ENCODE measurements at places on chromosomes 16 and 17. TPM values are rescaled to one million over a fixed set of nuclear protein-coding genes. Genes with fewer than 3 reads are reported as not detected.

MYH8 gene
- polyA plus RNA-seq: not detected

DNA sequence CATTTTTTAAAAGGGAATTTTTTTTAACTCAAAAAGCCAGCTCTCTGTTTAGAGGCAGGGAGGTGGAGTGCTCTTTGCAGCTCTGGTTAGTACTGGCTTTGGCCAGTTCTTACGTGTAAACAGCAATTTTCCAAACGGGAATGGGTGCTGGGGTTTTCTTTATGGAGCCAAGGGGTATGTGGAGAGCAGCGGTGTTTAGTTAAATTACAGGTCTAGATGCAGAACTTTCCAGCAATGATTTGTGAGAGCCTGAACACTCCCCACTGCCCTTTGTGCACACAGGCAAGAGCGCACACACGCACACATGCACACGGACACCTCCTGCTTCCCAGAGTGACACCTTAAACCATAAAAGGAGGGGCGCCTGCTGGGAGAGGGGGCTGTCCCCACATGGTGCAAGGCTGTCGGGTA is 140.2 kb downstream of the MSI2 start:
- H3K36me3 ChIP-seq: no peaks in the 10 kb centered on the region
- H3K27ac ChIP-seq: no peak overlapping the region
- no peak overlapping the region for H3K4me3 ChIP-seq
- H3K27me3 ChIP-seq: no peaks in the 10 kb centered on the region
- peak; percentile 35 for DNase-seq
- peaks cover 2% of the 10 kb centered on the region for H3K4me1 ChIP-seq

DNA sequence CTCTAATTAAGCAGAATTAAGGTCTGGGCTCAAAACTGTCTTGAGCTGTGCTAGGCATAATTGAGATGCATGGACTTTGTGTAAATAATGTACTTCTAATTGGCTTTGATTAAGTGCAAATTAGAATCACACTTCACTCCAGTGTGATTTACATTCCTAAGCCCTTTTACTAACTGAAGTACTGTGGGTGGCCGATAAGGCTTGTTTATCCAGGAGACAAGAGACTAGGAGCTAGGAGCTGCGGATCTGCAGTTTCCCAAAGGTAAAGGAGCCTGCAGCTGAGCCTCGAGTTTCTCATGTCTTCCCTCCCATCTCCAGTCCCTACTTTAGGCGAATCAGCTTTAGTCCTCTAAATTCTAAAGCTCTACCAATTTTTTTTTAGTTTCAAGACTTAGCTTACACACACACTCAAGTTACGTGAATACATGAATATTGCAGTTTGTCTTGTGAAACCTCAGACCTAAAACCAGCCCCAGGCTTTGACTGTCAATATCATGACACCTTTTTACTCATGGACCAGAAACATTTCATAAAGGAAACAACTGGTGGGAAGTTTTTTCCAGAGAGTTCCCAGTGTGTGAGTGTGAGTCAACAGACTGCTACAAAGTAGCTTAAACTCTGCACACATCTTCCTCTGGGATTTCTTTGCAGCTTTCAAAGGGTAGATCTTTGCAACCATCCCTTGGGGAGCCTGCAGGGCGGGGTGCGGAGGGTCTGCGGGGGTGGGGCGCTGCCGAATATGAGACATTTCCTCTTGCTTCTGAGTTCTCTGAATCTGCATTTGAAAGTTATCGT is 113.9 kb upstream of the TBX2 start:
- peaks cover 3% of the 10 kb centered on the region for H3K4me1 ChIP-seq
- no peak for DNase-seq
- no peaks in the 10 kb centered on the region for H3K27me3 ChIP-seq
- no peak overlapping the region for H3K4me3 ChIP-seq
- H3K27ac ChIP-seq: no peak overlapping the region

GRCh38 chr16:27287051-27287811 is 18.7 kb upstream of the NSMCE1 start:
- H3K27ac ChIP-seq: no peak overlapping the region
- no peak for DNase-seq
- H3K4me1 ChIP-seq: no peaks in the 10 kb centered on the region

GRCh38 chr16:28492511-28492910 is 637 bp upstream of the CLN3 start:
- DNase-seq: no peak
- no peaks in the 10 kb centered on the region for H3K27me3 ChIP-seq
- H3K4me3 ChIP-seq: no peak overlapping the region
- peak overlapping the region; percentile 95 for H3K27ac ChIP-seq
- no peaks in the 10 kb centered on the region for H3K4me1 ChIP-seq
- no peaks in the 10 kb centered on the region for H3K36me3 ChIP-seq

- DNase-seq: no peak
- no peaks in the 10 kb centered on the region for H3K36me3 ChIP-seq
- no peak overlapping the region for H3K27ac ChIP-seq
- no peak overlapping the region for H3K4me3 ChIP-seq
- no peaks in the 10 kb centered on the region for H3K27me3 ChIP-seq
Observed at GRCh38 chr17:12800855-12801365, 11.6 kb downstream of the ARHGAP44 start.

NEUROD2 gene
- 0.04 TPM for polyA plus RNA-seq

GRCh38 chr16:1221628-1222552 is 3.2 kb downstream of the TPSG1 start:
- H3K27ac ChIP-seq: no peak overlapping the region
- no peak overlapping the region for H3K4me3 ChIP-seq
- H3K4me1 ChIP-seq: no peaks in the 10 kb centered on the region
- DNase-seq: no peak

DNA sequence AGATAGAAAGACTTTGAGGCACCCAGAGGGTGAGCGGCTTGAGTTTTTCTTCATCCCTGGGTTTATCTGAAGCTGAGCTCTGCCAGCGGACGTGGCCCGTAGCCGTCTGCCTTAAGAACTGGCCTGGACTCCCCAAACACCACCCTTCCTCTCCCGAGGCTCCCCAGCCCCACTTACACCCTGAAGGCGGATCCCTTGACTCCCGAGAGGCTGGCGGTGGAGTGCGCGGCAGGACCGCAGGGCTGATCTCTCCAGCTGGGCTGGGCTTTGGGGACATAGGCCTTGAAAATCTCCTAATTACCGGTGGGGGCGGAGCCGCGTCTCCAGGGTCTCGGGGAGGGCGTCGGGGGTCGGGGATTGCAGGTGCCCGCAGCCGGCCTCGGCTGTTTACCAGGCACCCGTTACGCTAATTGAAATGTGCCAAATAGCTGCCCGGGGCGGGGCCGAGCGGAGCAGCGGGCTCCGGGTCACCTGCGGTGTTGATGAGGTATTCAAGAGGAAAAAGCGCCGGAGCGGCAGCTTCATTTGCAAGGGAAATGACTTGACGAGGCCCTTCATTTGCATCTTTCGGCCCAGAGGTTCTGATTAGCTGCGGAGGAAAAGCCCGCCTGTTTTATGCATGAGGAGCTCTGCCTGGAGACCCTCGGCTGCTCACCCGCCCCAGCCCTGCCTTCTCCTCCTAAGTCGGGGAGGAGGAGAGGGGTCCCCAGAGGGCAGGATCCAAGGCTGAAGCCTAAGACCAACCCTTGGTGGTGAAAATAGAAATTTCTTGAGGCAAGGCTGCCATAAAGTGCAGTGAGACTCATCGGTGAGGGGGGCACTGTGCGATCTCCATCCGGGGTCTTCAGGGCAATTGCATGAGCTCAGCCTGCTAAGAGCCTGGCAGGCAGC is 100.7 kb downstream of the MGAT5B start:
- peak overlapping the region; percentile 23 for H3K4me3 ChIP-seq
- no peaks in the 10 kb centered on the region for H3K36me3 ChIP-seq
- H3K27me3 ChIP-seq: no peaks in the 10 kb centered on the region
- no peak overlapping the region for H3K27ac ChIP-seq
- no peaks in the 10 kb centered on the region for H3K4me1 ChIP-seq

- no peaks in the 10 kb centered on the region for H3K36me3 ChIP-seq
- no peaks in the 10 kb centered on the region for H3K4me1 ChIP-seq
- H3K27me3 ChIP-seq: no peaks in the 10 kb centered on the region
Observed at GRCh38 chr16:19559242-19559910, 3.9 kb downstream of the VPS35L start.

- peaks cover 3% of the 10 kb centered on the region for H3K36me3 ChIP-seq
- H3K4me1 ChIP-seq: no peaks in the 10 kb centered on the region
- DNase-seq: no peak
- no peak overlapping the region for H3K27ac ChIP-seq
- H3K27me3 ChIP-seq: no peaks in the 10 kb centered on the region
Observed at GRCh38 chr16:47204736-47205504, 61.2 kb upstream of the NETO2 start.

FBXO31 gene
- 33.7 TPM for polyA plus RNA-seq

- H3K27me3 ChIP-seq: no peaks in the 10 kb centered on the region
- no peaks in the 10 kb centered on the region for H3K36me3 ChIP-seq
- H3K4me3 ChIP-seq: no peak overlapping the region
- no peak for DNase-seq
Observed at GRCh38 chr16:27572711-27573110, 22.8 kb downstream of the KATNIP start.

TBC1D3I gene
- polyA plus RNA-seq: not detected

MT1M gene
- 6.3 TPM for polyA plus RNA-seq

ARHGAP23 gene
- 8.4 TPM for polyA plus RNA-seq

ACBD4 gene
- polyA plus RNA-seq: 18.1 TPM

All from small intestine (tissue), 16 donors.